ENCODE measurements at places on chromosomes 5 and 9.

DNA sequence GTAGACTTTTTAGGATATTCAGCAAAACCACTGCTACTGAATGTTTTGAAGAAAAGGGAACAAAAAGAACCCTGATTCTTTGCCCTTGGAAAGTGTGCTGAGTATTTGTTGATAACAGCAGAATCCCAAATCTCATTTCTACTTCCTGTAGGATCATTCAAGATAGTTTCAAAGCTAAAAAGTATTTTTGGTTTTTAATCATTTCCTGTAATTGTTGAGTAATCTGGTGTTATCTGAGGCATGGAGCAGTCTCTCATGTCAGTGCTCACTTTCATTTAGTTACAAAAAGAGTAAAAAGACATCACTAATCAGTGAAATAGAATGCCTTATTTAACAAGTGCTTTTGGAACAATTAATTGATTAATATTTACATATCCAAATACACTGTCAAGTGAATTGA is 56.1 kb downstream of the ITGA2 start:
- no peak for DNase-seq

DNA sequence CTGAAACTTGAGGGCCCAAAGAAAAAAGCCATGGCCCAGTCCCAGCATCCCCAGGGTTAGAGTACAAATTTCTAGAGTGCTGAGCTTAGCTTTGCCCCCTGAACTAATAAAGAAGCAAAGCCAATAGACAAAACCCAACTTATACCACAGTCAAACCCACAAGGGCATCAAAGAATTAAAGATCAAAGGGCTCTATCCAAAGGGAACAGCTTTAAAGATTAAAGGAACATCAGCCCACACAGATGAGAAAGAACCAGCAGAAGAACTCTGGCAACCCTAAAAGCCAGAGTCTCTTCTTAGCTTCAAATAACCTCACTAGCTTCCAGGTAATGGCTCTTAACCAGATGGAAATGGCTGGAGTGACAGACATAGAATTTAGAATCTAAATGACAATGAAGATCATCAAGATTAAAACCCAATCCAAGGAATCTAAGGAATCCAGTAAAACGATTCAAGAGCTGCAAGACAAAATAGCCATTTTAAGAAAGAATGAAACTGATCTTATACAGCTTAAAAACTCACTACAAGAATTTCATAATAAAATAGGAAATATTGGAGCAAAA is 93.9 kb downstream of the YIPF5 start:
- DNase-seq, result no peak

GRCh38 chr5:110362261-110362660 is 364.2 kb downstream of the TMEM232 start:
- DNase-seq, result no peak

DNA sequence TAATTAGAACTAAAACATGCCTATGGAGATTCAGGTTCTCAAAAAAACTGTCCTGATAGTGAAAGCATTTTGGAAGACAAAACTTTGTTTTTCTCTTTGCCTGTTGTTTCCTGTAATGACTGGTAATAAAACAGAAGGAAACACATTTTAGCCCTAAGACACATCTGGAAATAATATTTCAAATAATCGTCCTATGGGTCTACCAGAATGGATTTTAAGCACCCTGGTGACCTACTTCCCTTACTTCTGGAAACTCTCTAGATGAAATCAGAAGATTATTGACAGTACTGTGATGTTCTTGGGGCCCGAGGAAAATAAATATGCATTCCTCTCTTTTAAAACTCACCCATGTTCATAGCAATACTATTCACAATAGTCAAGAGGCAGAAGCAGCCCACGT is 110.1 kb upstream of the TLE4 start:
- no peak for DNase-seq
